SK-N-DZ (cell line): ENCODE measurements at places on chromosomes 1 and 21.

- no peak for DNase-seq
These were observed 9.8 kb upstream of the USP25 start for GRCh38 chr21:15719976-15720375.

GRCh38 chr1:155437405-155437804 lies 116.7 kb downstream of the RUSC1 start:
- no peak for DNase-seq

DNA sequence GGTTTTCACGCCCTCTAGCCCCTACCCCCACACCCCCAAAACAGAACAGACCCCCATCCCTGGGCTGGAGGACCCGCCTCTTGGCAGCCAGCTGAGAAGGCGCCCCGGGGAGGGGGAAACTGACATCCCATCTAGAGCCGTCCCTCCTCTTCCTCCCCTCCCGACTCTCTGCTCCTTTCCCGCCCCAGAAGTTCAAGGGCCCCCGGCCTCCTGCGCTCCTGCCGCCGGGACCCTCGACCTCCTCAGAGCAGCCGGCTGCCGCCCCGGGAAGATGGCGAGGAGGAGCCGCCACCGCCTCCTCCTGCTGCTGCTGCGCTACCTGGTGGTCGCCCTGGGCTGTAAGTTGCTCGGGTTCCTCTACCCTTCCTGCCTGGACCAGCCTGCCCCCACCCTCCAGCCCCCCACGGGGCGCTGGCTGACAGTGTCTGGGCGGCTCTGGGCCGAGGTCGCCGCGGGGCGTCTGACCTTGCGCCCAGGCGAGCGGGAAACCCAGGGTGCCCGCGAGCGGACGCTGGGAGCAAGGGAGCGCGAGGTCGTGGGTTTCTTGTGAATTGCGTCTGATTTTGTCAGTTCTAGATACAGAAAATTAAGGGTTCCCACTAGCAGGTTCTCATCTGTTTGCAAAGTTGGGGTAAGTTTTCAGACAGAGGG lies 618 bp downstream of the JAM2 start:
- DNase-seq: peak; percentile 69

- DNase-seq: no peak
These were observed 21.5 kb downstream of the TUT4 start for GRCh38 chr1:52531249-52531872.

GRCh38 chr1:179547021-179547535 lies 28.7 kb downstream of the NPHS2 start:
- DNase-seq: no peak

GRCh38 chr1:233879841-233880240 lies 24.6 kb upstream of the SLC35F3 start:
- DNase-seq: no peak

- no peak for DNase-seq
These were observed 2.6 kb downstream of the ALPL start for GRCh38 chr1:21511579-21512522.

GRCh38 chr1:75097654-75098053 lies 36.5 kb upstream of the LHX8 start:
- DNase-seq: no peak

DNA sequence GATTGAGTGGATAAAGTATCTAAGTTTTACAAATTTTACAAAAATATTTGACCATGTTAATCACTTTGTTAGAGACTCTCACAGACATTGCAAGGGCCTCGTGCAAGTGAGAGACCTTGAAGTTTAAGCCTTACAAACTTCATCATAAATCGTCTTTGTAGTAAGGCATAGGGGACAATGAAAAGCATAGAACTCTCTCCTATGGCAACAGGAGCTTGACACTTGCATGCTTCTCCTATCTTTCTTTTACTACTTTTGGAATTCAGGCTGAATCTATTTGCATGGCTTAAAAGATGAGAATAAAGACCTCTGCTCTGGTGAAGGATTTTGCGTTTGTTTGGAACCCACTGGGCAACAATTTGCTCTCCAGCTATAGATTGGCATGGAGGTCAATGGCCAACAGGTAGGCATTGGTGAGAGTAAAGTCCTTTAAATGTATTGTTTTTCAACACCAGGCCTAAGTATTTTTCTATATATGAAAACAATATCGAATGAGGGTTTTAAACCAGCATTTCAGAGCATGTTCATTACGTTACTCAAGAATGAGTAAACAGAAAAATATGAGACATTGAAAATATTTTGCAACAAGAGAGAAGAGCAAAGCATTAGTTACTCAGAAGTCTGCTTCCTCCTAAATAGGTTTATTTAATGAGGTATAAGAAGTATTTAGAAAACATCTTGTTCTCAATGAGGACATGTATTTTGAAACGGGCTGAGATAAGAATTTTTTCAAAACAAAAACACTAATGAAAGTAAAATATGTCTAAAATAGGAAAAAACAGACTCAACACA lies 192.2 kb downstream of the TGFB2 start:
- no peak for DNase-seq

DNA sequence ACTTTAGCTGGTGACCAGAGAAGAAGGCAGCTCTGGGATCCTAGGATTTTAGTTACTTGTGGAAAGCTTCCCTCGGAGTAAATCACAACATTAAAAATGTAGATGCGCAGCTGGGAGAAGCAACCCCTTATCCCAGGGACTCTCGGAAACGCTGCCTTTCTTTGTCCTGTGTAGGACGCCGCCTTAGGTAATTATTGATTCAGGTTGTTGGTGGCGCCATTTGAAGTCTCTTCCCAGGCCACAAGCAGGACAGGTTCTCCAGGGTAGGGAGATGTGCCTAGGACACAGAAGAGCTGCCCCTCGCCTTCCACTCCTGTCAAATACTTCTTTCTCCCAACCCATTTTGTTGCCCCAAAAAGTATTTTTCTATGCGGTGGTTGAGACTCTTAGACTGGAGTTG lies 10.3 kb downstream of the SLC37A1 start:
- no peak for DNase-seq

DNA sequence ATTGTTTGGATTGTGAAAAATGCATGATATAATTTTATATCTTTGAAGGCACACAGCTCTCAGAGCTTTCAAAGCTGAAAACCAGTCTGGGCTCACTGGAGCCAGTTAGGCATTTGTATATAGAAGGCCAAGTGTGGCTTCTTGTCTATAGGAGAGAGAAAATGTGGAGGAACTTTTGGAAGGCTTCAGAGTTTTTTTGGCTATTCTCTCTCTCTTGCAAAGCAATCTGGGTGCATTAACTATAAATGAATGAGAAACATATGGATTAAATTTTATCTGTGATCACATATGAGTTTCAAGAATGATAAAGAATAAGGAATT lies 216.7 kb upstream of the HOOK1 start:
- no peak for DNase-seq

DNA sequence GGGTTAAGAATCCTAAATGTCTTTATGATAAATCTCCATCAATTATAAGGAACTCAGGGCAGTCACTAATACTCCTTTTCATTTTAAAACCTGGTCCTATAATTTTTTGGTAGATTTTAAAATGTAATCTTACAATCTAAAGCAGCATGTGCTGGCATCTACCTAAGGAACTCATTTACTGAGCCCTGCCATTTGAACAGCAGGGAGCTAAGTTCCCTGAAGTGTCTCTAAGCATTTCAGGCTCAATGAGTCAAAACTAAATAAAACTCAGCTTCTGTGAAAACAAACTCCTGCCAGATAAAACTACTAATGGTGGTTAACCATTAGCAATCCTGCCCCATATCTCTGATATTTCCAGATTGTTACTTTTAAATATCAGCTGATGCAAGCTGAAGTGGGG lies 1371.8 kb upstream of the PRMT6 start:
- no peak for DNase-seq

DNA sequence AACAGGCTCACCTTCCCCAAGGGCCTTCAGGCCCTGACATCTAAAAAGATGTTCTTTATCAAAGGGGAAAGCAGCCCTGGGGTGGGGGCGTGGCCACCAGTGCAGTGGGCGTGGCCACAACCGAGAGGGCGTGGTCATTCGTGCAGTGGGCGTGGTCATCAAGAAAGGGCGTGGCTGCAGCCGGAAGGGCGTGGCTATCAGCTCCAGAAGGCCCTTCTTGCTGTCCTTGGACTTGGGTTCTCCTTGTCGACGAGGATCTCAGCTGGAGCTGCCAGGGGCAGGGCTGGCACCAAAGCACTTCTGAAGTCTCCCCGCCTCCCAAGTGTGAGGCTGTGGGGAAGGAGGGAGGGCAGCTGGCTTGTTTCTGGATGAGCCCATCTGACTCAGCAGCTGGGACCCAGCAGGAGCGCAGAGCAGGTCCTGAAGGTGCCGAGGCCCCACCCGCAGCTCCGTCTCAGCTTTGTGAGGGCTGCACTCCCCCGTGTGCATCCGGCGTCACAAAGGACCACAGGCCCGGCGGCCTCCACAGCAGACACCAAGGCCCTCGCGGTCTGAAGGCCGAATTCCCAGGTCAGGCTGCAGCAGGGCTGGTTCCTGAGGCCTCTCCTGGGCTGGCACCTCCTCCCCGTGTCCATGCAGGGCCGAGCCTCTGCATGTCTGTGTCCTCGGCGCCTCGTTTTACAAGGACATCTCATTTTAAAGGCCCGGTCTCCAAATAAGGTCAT lies 12.8 kb downstream of the PDE9A start:
- no peak for DNase-seq

DNA sequence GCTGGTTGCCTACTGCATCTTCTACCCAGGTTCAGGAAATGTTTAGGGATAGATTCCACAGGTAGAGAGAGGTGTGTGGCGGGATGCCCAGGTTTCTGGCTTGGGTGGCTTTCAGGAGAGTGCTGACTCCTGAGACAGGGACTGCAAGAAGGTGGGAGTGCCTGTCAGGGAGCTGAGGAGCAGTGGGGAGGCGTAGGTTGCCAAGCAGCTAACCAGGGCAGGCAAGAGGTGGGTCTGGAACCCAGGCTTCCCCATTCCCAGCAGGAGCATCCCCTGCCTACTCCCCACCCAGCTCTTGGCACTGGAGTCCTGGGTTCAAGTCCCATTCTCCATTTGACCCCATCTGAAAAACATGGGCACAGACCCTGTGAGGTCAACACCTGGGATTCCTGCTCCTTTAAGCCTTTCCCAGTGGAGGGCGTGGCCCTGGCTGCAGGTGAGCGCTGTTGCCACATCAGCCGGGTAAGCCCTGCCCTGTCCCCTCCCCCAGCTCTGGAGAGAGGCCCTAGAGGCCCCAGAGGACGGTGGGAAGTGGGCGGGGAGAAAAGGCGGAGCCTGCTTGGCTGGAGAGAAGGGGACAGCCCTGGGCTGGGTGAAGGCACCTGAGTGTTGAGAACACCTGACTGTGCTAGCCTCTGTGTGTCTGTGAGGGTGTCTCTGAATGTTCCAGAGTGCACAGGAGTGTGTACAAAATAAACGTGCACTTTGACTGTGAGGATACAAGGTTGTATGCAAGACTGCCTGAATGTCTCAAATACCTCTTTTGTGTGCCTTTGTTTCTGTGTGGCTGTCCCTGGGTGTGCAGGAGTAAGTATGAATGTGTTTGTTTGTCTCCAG lies 14.0 kb upstream of the SYNC start:
- peak; percentile 54 for DNase-seq

- peak; percentile 40 for DNase-seq
These were observed 639 bp upstream of the SPATA1 start for GRCh38 chr1:84505493-84506001.

DNA sequence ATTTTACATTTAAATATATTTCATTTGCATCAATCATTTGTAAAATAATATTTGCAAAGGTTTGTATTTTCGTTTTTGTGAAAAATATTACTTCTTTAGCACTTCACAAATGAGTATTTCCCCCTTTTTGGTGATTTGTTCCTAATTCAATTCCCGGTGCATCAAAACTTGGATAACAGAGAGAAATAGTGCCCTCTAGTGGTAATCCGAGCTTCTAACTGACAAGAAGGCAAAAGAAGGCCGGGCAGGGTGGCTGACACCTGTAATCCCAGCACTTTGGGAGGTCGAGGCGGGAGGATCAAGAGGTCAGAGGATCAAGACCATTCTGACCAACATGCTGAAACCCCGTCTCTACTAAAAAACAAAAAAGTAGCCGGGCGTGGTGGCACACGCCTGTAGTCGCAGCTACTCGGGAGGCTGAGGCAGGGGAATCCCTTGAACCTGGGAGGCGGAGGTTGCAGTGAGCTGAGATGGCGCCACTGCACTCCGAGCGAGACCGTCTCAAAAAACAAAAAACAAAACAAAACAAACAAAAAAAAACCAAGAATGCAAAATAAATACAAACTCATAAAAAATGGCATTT lies 137.7 kb downstream of the COL11A1 start:
- DNase-seq: peak; percentile 61

GRCh38 chr1:209653915-209654351 lies 1.7 kb upstream of the LAMB3 start:
- no peak for DNase-seq

- peak; percentile 92 for DNase-seq
These were observed at the start of gene SNAPIN for GRCh38 chr1:153658400-153659174. SNAPIN (plus strand) TSS chr1:153658703; CDS start chr1:153658744, 41 bp downstream.

DNA sequence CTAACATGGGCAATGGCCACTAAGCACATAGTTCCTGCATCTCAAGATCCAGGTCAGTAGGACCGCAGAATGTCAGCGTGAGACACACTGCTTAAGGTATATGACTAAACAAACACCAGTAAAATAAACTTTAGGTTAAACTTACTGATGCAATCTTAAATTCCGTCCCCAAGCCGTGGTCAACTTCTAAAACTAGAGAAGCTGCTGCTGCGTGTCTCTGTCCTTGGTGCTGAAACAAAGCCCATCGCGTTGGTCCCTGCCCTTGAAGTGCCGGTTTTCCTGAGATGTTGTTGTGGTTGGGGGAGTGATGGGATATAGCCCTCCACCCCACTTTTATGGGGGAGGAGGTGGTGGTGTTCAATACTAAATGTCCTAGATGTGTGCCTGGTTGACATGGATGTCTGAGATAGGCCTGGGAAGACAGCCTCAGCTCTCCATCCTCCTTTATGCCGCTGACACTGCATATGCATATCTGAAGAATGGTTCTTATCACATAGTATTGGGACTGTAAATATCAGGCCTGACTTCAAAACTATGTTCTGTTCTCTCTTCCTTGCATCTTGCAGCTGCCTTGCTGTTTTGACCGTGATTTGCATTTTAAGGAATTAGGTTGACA lies 72.0 kb upstream of the KCNA3 start:
- peak; percentile 2 for DNase-seq

GRCh38 chr1:174158767-174159251 lies 511 bp upstream of the RABGAP1L start:
- no peak for DNase-seq

DNA sequence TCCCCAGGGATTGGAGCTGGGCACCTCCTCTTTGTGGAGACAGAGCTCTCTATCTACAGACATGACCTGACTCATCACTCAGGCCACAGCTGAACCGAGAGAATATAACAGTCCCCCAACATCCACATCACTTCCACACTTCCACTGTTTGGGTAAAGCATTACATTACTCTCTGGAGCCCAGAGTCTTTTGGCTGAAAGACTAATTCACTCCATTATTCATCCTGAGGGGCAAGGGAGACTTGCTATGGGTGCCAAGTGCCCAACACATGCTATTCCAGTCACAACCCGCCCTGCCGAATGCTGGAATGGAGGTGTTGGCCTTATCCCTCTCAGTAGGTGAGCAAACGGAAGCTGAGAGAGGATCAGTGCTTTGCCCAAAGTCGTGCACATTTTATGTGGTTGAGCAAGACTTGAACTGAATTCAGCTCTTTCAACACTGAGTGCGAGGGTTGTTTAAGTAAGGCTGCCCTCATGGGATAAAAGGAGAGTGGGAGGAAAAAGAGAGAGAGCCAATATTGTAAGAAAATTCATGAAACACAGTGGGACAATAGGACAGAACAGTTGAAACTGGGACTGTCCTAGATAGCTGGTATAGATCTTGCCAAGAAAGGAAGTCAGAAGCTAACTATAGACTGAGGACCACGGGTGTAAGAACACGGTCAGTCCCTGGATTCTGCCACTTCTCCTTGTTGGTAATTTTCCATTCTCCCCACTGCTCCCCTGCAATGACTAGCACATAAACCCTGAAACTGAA lies 13.5 kb upstream of the CHI3L1 start:
- DNase-seq: no peak

- DNase-seq: no peak
These were observed 59.3 kb upstream of the GNG12 start for GRCh38 chr1:67892476-67893125.
